ENCODE measurements at places on chromosomes 6 and 20.

GRCh38 chr20:58467572-58468527 is 47.3 kb downstream of the APCDD1L start:
- no peak for DNase-seq

DNA sequence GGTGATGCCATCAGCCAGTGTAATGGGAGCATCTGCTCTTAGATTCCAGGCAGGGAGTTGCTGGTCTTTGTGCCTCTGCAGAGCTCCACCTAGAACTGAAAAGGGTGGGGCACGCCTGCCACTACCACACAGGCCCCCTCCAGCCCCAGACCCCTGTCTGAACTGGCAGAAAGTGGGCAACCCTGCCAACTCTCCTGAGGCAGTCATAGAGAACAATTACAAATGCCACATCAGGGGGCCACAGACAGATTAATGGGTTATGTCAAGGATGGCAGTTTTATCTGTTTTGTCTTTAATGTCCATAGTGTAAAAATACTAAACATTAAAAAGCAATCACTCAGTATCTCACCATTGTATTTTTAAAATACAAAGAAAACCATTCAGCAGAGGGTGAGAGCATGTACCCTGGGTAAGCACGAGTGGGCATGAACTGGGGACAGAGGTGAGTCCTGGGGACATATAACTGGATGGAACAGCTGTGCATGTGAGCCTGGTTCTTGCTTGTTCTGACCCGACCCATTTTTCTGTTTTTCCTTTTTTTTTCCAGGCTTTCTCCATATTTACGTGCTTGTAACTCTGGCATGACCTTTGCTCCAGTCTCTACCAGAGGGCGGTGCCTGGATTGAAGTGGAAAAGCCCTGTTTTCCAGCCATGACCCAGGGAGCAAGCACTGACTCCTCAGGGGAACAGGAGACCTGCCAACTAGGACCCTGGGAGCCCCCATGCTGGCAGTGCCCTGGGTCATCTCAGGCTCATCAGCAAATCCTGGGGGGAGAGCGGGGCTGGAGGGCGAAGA is 8.2 kb downstream of the TRAF3IP2 start:
- DNase-seq = no peak

DNA sequence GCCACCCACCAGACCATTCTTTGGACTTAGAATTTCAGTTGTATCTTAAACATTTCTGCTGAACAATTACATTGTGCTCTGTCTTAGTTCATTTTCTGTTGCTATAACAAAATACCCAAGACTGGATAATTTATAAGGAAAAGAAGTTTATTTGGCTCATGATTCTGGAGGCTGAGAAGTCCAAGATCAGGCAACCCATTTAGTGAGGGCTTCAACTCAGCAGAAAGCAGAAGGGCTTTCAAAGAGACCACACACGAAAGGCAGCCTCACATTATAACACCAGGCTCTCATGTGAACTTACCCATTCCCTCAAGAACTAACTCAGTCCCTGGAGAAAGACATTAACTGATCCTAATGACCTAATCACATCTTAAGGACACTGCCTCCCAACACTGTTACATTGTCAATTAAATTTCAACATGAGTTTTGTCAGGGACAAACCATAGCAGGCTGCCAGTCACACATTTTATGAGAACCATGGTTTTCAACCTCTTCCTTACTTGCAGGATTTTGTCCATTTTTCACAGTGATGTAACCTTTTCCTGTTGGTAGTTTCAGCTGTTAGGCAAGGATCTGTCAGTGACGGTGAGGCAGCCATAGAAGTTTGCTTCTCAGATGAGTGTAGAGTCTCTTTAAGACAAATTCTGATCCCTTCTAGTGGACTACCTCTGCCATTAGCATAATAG is 399.6 kb upstream of the SOX4 start:
- no peak for DNase-seq

- DNase-seq = no peak
These were observed 8.4 kb downstream of the PROCR start for GRCh38 chr20:35180266-35180665.

DNA sequence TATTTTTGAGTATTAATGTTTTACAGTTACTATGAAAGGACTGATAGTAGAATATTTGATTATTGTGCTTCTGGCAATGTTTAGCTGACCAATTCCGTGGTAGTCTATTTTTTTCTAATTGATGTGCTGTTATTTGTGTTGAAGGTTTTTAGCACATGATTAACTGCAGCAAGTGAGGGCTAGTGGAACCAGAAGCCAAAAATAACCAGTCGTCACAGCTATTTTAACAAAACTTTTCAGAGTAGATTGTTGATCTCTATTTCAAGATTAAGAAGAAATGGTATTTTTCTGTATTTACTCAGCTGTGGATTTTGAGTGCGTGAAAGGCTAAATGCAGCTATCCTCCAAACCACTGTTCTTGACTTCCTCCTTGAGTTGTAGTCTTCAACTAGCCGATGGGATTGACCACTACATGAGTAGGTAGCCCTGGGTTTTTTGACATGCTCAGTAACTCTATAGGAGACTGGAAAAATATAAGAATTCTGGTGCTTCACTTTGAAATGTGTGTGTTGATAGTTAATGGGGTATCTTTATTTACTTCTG is 258.0 kb downstream of the ZFAND3 start:
- no peak for DNase-seq

DNA sequence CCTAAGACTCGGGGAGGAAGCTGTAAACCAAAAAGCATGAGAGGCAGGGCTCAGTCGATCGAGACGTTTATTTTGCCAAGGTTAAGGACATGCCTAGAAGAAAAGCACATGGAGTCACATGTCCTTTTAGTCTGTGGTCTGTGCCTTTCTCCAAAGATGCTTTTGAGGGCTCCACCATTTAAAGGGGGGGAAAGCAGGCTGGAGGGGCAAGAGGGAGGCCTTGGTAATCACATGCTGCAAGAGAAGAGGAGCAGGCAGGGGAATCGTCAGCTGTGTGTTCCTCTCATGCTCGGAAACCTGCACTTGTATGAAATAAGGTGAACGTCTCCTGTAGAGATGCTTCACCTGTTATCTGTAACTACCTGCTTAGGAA is 9.1 kb upstream of the YTHDF1 start:
- DNase-seq = no peak

- no peak for DNase-seq
These were observed 38.0 kb downstream of the RTN4IP1 start for GRCh38 chr6:106591111-106591825.

DNA sequence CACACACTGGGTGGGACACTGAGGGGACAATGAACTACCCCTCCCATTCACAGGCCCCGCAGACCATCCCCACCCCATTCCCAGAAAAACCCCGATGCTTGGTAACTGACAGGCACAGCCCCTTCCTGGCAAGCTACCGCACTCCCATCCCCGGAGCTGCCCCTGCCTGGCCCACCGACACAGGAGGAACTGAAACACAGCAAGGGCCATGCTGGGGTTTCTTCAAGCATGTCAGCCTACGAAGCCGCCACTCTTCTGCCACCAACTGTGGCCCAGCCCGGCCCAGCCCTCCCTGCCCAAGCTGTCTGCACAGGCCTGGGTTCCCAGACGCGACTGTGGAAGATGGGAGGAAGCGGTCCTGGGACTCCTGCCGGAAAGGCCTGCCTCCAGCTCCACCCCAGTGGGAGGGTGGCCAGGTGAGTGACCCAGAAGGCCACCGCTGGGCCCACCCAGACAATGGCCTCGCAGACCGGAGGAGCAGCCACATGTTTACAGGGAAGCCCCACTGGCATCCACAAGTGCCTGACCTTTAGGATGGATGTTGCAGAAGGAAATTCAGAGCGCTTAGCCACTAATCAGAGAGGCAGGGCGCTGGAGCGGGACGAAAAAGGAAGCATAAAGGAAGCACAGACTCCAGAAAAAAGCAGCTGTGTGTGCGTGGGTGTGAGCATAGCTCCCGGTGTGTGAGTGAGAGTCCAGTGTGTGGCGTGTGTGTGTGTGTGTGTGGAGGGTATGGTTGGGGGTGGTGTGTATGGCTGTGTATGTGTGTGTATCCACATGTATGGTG is 91.6 kb downstream of the PRND start:
- DNase-seq = no peak

DNA sequence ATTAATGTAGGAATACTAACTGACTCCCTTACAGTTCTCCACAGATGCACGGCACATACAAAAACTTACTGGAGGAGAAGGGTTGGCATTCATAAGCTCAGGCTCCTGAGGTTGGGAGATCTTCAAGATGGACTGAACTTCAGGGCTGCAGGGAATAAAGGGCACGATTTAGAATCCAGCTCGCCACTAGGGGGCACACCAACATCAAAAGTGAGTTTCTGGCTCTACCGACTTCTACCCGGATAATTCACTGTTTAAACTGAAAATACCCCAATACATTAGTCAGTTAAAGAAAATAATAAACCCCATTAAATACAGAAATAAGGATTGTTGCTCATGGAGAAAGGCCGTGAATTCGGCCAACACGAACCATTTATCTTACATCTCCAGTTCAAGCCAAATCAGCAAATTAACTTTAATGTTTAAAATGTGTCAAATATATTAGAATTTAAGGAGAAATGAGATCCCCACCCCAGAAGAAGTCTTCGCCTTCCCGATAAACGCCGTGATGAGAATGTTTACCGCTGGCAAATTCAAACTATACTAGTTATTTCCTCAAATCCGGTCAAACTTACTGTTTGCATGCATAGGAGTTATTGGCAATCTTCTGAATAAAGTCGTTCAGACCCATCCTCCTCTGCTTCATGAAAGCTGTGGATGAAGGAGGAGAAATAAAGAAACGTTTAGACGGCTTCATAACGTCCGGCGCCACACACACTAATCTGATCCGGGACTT is 121.7 kb upstream of the SLC2A12 start:
- peak; percentile 78 for DNase-seq

DNA sequence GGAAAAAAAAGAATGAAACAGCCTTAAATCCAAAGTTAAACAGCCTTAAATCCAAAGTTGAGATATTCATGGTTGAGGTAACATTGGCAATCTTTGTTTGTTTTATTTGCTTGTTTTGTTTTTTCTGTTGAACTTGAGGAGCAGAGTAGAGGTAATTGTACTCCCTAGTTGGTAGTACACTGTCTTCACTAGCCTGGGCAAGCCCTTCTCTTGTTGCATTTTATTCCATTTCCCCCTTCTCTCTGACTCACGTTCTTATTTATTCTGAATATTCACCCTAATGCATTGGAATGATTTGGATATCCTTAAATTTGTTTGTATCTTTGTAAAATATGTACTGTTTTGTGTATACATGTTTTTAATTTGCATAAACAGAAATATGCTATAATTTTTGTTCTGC is 397.6 kb downstream of the CDC5L start:
- DNase-seq = no peak

DNA sequence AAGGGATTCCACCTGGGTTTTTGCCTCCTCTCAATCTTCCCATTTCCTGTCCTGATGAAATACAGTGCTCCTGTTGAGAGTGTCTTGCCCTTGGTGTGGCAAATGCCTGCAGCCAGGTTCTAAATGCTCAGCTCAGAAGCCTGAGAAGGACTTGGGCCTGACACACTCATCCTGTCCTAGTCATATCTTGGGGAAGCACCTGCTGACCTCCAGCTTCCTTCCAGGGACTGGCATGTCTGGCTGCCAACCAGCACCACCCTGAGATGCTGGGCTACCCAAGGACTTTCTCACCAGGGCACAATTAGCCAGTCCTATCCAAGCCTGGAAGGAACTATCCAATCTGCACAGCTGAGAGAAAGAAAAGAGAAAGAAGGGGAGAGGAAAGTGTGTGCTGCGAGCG is 43.4 kb downstream of the LRFN2 start:
- no peak for DNase-seq

DNA sequence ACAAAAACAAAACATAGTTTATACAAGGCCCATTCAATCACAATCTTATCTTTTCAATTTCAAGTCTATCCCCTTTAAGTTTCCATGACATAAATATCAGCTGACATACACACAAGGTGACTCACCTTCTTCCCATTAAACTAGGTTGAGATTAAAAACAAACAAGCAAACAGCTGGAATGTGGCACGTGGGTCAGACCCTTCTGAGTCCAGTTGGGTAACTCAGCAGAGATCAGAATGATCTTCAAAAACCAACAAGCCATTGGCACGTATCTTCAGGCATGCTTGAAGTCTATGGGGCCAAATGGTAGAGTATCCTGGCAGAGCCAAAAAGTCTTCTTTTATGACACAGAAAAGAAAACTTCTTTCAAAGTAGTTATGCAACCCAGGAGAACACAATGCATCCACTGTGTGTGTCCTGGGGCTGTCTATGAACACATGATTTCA is 603.5 kb upstream of the CITED2 start:
- DNase-seq = no peak

DNA sequence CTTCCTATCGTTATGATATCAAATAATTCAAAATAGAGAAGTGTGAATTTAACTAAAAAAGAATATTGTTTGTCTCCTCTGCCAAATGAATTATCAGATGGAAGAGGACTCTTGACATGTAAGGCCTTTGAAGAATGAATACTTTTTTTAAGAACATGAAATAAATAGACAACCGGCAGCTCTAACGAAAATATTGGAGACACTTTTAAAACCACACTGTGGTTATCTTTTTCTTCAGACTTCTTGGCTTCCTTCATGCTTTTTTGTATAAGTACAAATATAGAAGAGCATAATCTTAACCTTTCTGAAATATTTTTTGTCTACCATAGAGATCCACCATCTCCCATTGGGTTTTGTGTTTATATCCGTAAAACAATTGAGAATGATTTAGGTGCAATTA is 115.2 kb upstream of the SCGN start:
- DNase-seq = no peak

GRCh38 chr6:113221850-113222249 is 635.3 kb upstream of the MARCKS start:
- no peak for DNase-seq

- DNase-seq = no peak
These were observed 969.6 kb downstream of the EYS start for GRCh38 chr6:64737418-64737817.

DNA sequence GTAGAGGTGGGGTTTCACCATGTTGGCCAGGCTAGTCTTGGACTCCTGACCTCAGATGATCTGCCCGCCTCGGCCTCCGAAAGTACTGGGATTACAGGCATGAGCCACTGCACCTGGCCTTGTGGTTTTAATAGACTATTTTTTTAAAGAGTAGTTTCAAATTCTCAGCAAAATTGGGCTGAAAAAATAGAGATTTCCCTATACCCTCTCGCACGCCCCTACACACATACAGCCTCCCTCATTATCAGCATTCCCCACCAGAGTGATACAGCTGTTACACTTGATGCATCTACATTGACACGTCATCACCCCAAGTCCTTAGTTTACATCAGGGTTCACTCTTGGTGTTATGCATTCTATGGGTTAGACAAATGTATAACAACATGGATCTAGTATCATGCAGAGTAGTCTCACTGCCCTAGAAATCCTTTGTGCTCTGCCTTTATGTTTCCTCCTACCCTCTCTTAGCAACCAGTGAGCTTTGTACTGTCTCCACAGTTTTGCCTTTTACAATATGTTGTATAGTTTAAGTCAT is 103.6 kb downstream of the CDYL start:
- DNase-seq = no peak

Data from T-helper 2 cell (primary cell).